M059J (cell line): ENCODE measurements at places on chromosomes 2 and 18. TPM values are rescaled to one million over a fixed set of nuclear protein-coding genes. Genes with fewer than 3 reads are reported as not detected.

Gene SIX3
- not detected in 2 replicates for total RNA-seq

DNA sequence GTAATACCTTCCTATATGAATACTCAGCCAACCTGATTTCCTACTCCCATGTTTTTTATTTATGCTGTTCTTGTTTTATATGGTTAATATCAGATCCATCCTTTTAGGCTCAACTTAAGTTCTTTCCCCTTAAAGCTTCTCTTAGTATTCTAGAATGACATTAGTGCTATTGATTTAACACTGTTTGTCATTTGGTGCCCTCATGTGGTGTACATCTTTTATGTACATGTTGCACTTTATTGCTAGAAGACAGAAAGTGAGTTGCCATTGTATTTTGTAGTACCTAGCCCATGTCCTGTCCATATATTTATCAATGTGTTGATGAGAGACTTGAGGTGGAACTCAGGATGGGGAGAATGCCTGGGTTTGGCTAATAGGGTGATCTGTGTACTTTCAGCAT lies 2.5 kb downstream of the HTRA2 start:
- DNase-seq: peak; percentile 63

Gene GREB1L
- total RNA-seq: 3.9 and 8.9 TPM in 2 replicates

Gene DSC2
- total RNA-seq: not detected in 2 replicates

Gene NTSR2
- 0.12 TPM in 1 of 2 replicates, not detected in the other for total RNA-seq

DNA sequence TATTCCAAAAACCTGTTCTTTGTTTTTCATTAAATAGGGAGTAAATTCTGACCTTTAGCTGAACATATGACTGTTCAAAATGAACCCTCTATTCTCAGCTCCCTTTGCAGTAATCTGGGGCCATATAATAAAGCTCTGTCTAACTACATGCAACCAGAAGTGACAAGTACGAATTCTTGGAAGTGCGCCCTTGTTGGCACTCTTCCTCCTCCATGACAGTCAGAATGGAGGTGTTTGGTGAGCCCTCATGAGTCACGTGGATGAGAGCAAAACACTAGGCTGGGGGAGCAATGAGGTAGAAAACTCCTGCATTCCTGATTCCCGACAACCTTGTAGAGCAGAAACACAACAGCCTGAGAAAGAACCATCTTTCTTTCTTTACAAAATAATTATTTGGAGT lies 552.9 kb downstream of the FBXO15 start:
- peak; percentile 56 for DNase-seq

DNA sequence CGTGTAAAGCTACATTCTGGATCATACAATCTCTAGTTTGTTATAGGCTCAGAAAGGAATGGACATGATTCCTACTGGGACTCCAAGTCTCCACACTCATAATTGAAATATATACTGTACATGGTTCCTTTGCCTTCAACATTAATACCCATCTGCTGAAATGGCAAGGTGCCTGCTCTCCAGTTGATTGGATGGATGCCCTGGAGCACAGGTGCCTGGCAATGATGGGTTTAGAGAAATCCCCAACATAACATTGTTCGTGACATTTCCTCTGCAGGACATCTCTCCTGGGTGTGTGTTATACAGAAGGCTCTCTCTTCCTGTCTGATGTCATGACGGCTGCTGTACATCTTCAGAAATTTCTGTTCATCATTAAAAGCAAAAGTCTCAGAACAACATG lies 449.7 kb upstream of the CWC22 start:
- DNase-seq: no peak

GRCh38 chr2:240256704-240257637 lies 116.5 kb upstream of the OTOS start:
- DNase-seq: no peak

GRCh38 chr2:151614159-151614558 lies 120.1 kb downstream of the NEB start:
- DNase-seq: no peak

- DNase-seq: peak; percentile 56
Measured at GRCh38 chr2:180367815-180368214, 360.7 kb upstream of the CWC22 start.

DNA sequence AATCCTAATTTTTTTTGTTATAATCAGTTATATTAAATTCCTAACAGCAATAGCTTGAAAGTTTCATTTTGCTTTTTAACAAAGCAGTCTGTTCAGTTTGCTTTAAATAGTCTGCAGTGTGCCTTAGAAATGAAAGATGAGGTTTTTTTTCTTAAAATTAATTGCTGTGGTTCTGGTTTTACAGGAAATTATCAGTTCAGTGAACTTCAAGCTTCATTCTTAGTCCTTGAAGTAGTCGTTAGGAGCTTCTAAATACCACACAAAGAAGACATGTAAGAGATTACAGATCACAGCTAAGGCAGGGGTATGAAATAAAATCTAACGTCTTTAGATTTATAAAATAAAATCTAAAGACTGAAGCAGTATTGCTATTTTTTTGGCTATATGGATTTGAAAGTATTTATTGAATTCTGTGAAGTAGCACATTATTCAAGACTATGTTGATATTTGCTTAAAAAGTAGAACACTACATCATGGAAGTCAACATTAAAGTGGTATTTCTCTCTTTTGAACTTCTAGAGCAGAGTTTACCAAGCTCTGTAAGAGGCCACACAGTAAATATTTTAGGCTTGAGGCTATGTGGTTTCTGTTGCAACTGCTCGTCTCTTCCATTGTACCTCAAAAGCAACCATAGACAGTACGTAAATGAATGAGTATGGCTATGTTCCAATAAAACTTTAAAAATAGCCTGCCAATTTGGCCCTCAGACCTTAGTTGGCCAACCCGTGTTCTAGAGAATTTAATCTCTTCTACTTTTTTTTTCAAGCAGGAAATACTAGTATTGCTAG lies 81.5 kb upstream of the STON1 start:
- peak; percentile 87 for DNase-seq

GRCh38 chr2:96767135-96767871 lies 6.6 kb downstream of the CNNM4 start:
- DNase-seq: no peak

- peak; percentile 67 for DNase-seq
Measured at GRCh38 chr2:55923091-55923981, at the start of gene EFEMP1. TSS of gene EFEMP1 (minus strand) at chr2:55923782. CDS start at chr2:55922440, 1,342 bp downstream.

DNA sequence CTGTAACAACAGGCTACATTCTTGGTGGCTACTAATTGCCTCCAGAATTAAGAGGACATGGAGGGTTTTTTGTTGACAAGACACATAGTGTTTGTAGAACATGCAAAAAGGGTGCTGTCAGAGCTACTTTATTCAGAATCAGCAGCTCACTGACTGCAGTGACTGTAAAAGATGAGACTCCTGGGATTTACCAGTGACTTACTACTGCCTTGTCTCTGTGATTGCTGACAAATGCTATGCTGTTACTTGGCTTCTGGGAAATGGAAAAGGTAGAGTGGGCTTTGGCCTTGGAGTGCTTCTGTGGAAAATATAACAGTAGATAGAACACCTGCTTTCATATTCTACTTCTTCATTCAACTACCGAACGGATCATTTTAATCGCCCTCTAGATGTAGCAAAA lies 47.8 kb downstream of the GREB1L start:
- DNase-seq: no peak

Gene TRABD2A
- 0.81 and 3.7 TPM in 2 replicates for total RNA-seq

- DNase-seq: peak; percentile 84
Measured at GRCh38 chr18:58288921-58289797, 245.1 kb downstream of the NEDD4L start.

- no peak for DNase-seq
Measured at GRCh38 chr18:23484561-23485182, 18.6 kb upstream of the RMC1 start.

Gene ADGRF3
- 0.10 and 0.12 TPM in 2 replicates for total RNA-seq

Gene C2orf15
- total RNA-seq: 0.39 and 1.4 TPM in 2 replicates

DNA sequence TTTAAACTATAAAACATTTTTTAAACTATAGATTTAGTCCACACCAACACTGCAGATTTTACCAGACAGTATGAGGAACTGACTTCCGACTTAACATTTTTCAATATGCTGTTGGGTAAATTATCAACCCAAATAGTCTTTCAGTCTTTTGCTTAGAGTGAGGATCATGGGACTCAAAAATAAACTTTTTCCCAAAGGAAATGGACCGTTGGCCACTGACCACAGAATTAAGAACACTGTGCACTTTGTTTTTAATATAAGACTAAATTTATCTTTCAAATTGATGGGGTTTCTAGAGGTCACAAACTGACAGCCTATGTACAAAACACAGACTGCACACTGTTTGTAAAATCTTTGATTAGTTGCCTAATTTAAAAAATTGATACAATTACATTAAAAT lies 44.9 kb downstream of the FIGN start:
- no peak for DNase-seq

DNA sequence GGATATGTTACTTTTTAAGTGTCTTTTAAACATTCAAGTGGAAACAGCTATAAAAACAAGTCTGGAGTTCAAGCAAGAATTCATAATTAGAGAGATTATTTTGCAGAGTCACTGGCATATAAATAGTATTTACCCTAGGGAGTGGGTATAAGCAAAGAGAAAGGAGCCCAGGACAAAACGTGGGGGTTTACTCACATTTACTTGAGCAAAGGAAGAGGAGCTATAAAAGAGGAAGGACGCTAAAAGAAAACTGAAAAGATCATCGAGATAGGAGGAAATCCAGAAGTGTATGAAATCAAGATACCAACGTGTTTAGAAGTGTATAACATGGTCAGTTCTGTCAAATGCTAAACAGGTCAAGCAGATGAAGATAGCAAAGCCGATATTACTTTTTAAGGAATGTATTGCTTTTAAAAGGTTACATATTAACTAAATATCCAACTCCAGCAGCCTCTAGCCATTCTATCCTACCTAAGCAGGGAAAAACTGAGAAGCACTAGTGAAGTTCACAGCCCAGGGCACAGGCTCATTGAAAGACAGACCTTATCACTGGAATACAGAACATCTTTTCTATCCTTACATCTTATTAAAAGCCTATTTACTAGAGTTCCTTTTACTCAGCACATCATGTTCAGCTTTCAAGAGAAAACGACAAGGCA lies 8.6 kb downstream of the KANSL1L start:
- no peak for DNase-seq

DNA sequence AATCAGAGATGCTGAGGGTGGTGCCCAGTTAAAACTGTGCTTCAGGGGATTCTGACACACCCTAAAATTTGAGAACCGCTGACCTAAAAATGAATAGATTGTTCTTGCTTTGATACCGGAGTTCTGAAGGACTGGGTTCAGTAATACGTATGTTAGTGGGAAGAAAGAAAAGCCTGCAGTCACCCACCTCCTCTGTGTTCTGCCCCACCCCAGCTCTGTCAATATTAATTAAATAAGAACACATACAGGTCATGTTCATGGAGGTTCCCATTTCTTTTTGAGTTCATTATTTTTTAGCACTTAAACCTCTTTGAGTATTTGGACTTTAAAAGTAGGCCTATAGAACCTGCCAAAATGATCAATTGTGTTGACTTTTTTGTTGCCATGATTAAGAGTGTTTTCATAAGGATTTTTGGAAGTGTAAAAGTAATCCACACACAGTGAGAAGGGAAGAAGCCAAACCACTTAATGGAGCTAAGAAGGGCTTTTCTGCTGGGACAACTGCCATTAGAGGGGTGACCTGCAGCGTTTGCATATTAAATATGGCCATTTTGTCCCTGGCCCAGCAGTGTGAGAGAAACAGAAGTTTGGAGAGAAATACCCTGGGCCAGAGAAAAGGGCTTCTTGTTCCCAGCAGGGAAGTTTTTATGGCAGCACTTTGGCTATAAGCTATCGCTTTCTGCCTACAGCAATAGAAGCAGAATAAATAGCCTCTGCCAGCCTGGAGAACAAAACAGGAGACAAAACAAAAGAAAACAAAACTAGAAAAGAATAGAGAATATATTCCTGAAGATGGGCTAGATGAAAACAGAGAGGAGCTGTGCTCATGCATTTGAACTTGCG lies 80.7 kb upstream of the RNF152 start:
- no peak for DNase-seq

GRCh38 chr18:29154196-29154757 lies 977.3 kb upstream of the CDH2 start:
- peak; percentile 58 for DNase-seq

Gene MYO3B
- total RNA-seq: not detected in 2 replicates

- peak; percentile 95 for DNase-seq
Measured at GRCh38 chr2:232979871-232980461, 33.1 kb downstream of the NGEF start.

DNA sequence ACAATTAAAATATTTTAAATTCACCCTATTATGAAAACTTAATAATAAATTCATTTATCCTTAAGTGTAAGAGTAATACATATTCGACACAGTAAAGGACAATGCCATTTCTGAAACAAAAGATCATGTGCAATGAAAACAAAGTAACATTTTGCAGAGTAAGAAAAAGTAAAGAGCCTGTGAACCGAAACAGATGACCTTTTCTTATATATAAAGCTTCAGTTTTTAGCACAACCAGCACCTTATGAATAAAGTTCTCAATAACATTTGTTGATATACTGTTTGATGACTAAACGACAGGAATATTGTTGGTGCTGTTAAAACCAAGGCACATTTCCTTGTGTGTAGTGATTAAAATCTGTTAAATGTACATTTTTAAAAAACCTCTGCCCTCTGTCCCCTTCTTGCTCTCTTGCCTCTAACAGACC lies 1.5 kb downstream of the PELI1 start:
- DNase-seq: no peak

Gene STARD6
- total RNA-seq: not detected in 2 replicates

Gene OSBPL6
- total RNA-seq: 4.0 and 5.7 TPM in 2 replicates

DNA sequence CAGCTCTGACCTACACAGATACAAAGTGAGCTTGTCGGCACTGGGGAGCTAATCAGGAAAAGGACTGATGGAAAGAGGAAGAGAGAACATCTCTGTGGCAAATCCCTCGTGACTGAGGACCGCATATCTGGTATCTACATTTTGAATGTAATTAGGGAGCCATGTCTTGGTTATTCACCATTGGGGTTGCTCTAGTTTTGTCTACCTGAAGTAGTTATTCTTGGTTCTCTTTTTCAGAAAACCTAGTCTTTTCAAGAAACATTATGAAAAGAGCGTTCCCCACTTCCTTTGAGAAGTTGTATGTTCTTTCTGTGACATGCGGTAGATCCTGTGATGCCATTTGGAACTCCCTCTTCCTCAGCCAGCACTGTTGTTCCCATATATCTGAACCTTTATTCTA lies 104.4 kb downstream of the DOCK10 start:
- DNase-seq: no peak

DNA sequence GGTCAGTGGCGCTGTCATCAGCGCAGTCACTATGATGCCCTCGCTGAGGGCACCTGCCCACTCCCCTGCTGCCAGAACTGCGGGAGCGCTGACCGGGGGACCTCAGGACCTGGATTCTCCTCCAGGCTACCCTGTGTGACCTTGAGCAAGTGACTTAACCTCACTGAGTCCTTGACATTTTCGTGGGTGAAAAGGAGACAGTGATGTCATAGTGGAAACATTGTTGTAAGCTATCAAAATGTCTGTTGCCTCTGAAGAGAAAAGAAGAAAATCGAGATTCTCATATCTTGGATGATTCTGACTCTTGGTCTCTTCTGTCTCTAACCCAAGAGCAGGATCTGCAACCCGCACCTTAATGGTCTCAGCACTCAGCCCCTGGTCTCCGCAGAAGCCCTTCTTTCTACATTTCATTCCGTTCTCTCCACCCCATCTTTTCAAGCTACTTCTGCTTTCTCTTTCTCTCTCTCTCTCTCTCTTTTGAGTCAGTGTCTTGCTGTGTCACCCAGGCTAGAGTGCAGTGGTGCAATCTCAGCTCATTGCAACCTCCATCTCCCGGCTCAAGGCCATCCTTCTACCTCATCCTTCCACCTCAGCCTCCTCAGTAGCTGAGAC lies 978 bp upstream of the TUBA4A start:
- peak; percentile 25 for DNase-seq

Gene C1QL2
- not detected in 2 replicates for total RNA-seq
